ENCODE measurements at places on chromosomes 12 and 14.
A peak's percentile ranks its signal among the peaks of the same experiment; 100 is the strongest.

DNA sequence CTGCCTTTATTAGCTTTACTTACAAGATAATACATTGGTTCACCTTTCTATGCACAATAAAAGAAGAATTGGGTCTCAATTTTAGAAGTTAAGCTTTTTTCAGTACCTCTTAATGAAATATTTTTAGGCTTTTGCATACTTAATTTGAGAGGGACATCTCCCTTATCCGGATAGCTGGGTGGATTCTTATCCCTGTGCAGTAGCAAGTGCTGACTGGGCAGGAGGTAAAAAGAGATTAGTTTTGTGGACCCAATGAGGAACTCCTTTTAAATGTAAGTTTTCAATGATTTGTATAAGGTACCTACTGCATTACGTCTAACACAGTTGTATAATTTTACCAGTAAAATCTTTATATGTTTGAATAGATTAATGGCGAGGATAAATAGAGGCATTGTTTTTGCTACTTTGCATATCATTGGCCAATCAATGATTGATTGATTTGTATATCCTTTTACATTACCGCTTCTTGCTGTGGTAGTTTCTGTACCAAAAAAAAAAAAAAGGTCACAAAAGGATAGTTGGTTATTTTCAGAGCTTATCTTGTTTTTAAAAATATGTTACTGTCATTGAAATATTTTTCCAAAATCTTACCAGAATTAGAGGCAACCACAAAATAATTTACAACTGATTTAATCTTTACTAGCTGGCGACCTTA lies 2.2 kb downstream of the CPSF6 start:
- no peak for DNase-seq

GRCh38 chr14:95052016-95052585 lies 105.2 kb downstream of the DICER1 start:
- no peak for DNase-seq

- no peak for DNase-seq
These were observed 26.5 kb downstream of the NUAK1 start for GRCh38 chr12:106112145-106112821.

GRCh38 chr14:55889124-55889523 lies 229.1 kb upstream of the PELI2 start:
- DNase-seq, result no peak

GRCh38 chr14:67221248-67221981 lies 19.8 kb upstream of the PALS1 start:
- DNase-seq, result no peak

GRCh38 chr14:67468378-67468730 lies 20.2 kb downstream of the TMEM229B start:
- DNase-seq, result no peak

GRCh38 chr12:100153131-100153530 lies 10.5 kb upstream of the BLTP3B start:
- DNase-seq, result no peak

- no peak for DNase-seq
These were observed 451.4 kb upstream of the PDE3A start for GRCh38 chr12:19916974-19917373.

DNA sequence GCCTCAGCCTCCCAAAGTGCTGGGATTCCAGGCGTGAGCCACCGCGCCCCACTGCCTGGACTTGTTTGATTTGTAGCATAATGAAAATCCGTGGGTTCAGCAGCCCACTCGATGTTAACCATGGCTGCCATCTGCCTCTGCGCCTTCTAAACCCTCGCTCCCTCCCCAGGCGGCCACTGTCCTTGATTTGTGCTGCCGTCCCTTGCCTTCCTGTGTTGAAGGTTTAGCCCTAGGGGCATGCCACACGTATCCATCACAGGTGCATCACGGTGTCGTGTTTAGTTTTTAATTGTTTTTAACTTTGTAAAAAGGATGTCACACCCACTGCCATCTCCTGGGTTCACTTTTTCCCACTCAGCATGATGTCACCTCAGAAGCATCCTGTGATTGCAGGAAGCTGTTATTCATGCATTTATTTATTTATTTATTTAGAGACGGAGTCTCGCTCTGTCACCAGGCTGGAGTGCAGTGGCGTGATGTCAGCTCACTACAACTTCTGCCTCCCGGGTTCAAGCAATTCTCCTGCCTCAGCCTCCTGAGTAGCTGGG lies 24.5 kb upstream of the ULK1 start:
- DNase-seq, result no peak

DNA sequence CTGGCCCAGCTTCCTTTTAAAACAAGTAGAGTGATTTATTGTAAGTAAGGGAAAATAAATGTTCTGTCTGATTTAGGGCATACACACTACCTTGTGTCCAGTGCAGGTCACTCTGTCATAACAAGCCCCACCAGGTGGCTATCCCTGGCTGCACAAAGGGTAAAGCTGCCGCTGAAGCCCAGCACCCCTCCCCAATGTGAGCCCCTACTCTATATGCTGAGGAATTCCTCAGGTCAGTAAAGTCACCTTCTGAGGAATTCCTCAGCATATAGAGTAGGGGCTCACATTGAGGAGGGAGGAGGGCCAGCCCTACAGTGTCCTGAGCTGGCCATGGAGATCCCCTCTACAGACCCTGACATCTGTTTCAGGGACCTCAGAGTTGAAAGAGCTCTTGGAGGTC lies 67.2 kb downstream of the TBC1D30 start:
- no peak for DNase-seq

GRCh38 chr12:6550294-6551062 lies 5.4 kb downstream of the IFFO1 start:
- no peak for DNase-seq

GRCh38 chr12:117367006-117367638 lies 5.7 kb upstream of the NOS1 start:
- DNase-seq, result peak; percentile 84

DNA sequence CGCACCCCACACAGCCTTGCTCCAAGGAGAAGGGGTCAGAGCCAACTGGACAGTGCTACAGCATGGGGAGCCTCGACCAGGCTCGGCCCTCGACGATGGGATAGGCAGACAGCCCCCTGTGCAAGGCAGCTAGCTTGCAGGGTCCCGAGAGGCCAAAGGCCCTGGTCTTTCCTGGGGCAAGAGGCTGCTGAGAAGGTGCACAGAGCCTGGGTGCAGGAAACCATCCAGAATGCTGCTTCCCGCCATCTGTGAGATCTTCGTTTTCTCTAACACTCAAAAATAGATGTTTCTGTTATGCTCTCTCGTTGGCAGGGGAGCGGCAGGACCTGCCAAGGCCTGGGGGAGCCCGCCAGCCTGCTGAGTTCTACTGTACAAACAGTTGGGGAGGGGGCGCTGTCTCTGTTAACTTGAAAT lies 168.0 kb upstream of the RTL1 start:
- no peak for DNase-seq

GRCh38 chr12:47903927-47904712 lies 674 bp downstream of the VDR start:
- no peak for DNase-seq

GRCh38 chr12:131102493-131102931 lies 148.8 kb downstream of the ADGRD1 start:
- no peak for DNase-seq

GRCh38 chr14:74579447-74580274 lies 32.4 kb downstream of the LTBP2 start:
- DNase-seq, result no peak

GRCh38 chr12:45125997-45126396 lies 75.1 kb upstream of the DBX2 start:
- DNase-seq, result no peak

DNA sequence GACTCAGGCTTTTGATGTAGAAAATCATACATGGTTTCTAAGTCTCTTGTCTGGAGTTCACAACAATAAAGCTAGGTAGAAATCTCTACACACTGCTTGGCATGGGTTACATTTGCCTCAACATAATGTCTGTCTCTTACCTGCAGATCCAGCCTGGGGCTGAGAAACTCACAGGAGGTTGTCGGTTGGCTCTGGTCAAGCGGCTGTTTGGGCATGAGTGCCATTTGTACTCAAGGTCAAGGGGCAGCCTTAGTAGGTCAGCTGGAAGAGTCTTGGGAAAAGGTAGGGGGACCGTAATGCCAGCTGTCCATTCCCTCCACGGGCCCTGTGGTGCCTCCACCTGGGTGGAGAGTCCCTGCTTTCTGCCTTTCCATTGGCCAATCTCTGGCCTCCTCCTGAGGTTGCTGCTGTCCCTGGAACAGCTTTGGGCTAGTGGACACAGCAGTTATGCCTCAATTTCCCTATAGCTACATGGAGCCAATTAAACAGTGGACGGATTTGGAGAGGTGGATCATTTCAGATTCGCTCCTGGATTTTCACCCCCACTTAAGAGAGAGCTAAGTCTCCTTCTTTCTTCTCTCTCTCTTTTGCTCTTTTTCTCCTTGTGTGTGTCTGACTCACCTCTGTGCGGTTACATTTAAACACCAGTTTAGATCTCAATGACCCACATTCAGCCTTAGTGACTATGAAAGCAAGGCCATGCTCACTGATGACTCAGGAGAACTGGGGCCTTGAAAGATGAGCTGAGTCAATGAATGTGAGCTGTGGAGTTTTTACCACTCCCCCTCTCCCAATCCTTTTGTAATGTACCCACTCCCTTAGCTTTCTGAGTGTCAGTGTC lies 132.8 kb upstream of the HIF1A start:
- no peak for DNase-seq

GRCh38 chr12:14988035-14988434 lies 15.2 kb downstream of the PDE6H start:
- DNase-seq, result no peak

DNA sequence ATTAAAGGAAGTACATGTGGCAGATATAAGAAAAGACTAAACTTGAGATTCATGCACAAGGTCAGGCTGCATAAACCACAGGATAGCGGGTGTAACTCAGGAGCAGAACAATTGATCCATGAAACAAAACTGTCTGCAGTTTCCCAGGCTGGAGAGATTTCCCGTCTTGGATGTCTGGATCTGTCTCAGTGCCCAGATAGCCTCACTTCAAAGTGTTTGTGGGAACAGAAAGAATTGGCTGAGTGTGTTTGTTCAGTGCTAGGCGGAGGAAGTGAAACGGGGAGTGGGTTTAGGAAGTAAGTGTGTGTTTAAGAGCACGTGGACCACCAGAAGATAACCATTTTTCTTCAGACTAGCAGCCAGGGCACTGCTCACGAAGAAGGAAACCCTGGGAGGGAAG lies 1.4 kb upstream of the RNASE10 start:
- DNase-seq, result no peak

DNA sequence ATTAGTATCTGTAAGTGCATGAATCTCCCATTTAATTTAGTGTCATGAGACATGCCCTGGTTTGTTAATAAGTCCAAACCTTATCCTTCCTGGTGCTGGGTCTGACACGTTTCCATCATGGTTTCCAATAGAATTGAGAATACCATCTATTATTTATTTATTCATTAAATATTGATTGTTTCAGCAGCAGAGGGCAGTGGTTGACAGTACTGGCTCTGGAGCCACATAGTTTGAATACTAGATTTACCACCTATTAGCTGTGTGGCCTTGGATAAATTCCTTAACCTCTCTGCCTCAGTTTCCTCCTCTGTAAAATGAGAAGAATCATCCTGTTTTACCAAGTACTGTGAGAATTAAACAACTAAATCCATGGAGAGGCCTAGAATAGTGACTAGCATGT lies 941 bp upstream of the STAB2 start:
- no peak for DNase-seq

- no peak for DNase-seq
These were observed 18.3 kb downstream of the MTRFR start for GRCh38 chr12:123251403-123252076.

- no peak for DNase-seq
These were observed 10.7 kb upstream of the LYZ start for GRCh38 chr12:69337311-69338090.

GRCh38 chr12:114982760-114983159 lies 298.8 kb upstream of the TBX3 start:
- DNase-seq, result no peak

- peak; percentile 65 for DNase-seq
These were observed 30.5 kb downstream of the ANAPC7 start for GRCh38 chr12:110373025-110373424.

DNA sequence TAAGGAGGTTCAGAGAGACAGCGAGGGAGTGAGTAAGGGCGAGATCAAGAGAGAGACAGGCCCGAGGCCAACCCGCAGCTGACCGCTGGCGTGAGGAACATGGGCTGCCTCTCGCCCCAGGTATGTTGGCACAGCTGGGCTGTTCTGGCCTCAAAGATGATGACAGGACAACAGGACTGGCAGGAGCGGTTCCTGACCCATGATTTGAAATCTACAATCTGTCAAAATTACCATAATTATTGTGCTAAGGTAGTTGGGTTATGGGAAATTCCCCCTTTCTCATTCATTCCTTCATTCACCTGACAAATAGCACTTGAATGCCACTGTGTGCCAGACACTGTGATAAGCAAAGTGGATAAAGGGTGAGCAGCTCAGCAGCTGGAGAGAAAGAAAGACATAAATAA lies 5.1 kb upstream of the ENDOU start:
- DNase-seq, result no peak

DNA sequence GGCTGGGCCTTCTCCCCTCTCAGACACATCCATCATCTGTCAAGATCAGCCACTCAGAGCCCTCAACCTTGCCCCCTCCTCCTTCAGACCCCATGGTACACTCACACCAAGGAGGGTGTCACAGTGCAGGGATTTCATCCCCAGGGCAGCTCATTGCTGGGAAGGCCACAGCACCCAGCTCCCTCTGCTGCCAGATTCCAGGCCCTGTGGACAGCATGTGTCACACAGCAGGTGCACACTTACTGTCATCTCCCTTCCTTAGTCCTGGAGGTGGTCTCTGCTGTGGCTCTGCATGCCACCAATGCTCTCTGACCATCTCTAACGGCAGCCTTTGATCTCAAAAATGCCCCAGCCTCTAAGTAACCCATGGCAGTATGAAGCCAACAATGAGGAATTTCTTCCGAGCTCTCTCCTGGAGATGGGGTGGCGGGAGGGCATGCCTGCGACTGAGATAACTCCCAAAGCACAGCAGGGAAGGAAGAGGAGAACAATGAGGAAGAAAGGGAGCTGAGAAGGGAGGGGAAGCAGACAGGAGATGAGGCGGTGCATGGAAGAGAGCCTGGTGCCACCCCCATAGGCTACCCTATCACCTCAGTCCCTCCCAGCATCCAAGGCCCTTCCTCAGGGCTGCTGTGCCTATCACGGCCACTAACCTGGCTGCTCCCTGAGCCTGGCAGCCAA lies 101.0 kb downstream of the SINHCAF start:
- no peak for DNase-seq

DNA sequence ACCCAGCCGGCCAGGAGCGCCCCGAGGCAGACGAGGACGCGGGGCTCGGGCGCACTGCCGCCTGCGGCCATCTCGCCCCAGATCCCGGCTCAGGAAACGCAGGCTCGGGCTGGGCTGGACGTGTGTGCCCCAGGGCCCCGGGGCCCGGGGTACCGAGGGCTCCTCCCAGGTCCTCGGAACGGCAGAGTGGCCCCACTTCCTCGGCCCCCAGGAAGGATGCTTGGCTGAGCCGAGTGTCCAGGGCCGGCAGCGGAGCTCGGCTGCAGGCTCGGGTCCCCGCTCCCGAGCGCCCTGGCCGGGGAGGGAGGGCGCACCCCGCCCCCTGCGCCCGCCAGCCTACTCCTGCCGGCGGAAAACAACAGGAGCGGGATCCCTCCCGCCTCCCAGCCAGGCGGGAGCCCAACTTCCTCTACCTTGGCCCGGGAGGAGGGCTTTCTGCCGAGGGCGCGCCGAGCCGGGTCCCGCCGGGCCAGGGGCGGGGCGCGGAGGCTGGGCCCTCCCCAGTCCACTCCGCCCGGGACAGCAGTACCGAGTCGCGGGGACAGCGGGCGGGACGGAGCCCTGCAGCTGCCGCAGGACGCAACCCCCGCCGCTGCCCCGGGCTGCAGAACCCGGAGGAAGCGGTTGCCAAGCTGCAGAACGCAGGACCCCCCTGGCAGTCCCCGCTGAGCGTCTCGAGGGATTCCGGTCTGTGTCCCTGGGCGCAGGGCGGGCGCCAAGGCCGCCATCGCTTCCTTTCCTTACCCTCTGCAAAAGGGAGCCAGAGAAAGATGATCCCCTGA lies at the start of gene VSIG10:
VSIG10 (minus strand) TSS at position 411 of the 782 bp plus-strand sequence; CDS start at position 71, 340 bp downstream.
- peak; percentile 71 for DNase-seq
